ENCODE measurements at places on chromosomes 7 and 10. TPM values are rescaled to one million over a fixed set of nuclear protein-coding genes. Genes with fewer than 3 reads are reported as not detected.

DNA sequence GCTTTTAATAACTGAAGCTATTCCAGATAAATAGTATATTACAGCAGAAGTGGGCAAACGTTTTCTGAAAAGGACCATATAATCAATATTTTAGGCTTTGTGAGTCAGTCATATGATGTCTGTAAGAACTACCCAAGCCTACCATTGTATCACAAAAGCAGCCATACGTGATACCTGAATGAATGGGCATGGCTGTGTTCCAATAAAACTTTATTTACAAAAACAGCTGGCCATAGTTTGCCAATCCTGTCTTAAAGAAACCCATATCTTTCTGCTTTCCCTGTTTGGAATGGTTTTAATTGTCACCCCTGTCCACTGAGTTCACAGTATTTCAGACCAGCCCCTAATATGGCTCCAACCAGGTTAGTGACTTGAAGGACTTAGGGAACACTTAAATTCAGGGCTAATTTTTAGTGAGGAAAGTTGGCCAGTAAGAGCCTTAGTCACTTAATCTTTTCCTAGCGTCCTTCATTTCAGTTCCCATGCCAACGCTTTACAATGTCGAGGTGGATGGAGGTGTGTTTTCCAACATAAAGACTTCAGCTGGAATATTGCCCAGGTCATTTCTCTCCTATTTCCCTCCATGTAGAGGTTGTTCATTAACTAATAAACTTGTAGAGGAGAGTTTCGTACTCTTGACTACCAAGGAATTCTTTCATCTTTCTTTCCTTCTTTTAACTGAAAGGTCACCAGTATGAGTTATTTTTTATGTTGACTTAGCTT, 184.5 kb downstream of the TRIL start:
- no peaks in the 10 kb centered on the region for H3K27me3 ChIP-seq
- H3K36me3 ChIP-seq: no peaks in the 10 kb centered on the region
- no peaks in the 10 kb centered on the region for H3K4me1 ChIP-seq
- DNase-seq: no peak
- no peak overlapping the region for H3K4me3 ChIP-seq

DNA sequence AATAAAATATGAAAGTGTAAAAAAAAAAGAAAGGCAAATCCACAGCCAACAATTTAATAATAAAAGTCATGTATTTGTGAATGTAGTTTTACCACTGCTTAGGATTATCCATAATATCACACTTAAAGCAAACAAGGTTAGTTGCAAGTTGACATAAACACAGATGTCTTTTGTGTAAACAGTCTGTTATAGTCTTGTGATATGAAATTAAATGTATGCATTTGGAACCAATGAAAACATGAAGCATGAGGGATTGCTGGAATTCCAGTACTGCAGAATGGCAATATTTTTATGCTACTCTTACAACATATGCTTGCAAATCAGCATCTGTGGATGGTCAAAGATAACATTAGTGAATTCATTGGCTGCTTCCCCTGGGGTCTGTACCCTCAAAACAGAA, 148.1 kb downstream of the DNAJB9 start:
- H3K27ac ChIP-seq: no peak overlapping the region
- no peak for DNase-seq

DNA sequence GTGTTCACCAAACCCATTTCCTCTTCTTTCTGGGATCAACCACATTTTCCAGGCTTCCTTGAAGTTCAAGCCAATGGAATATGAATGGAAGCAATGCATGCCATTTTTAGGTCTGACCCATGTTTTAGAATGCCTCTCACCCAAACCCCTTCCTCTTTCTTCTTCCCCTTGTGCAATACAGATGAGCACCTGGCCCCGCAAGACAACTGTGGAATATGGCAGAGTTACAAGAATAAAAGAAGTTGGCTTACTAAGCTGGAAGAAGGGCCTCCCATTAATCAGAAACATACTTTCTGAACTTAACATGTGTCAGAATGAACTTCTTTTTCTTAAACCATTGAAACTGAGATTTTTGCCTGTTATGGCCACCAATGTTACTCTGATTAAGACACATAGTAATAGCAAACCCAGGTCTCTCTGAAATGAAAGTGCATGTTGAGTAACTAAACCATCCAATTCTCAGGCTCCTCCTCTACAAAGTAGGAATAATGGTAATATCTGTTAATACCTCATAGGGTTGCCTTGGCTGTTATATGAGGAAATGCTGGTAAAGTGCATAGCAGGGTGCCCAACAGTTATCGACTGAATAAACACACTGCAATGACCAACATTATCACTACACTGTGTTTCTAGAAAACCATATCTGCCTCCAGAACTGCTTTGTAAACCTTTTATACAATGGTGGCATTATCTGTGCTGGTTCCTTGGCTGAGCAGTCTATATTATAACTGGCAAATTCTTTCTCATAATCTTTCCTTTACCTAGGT, 382.2 kb upstream of the NRP1 start:
- peaks cover 5% of the 10 kb centered on the region for H3K4me1 ChIP-seq
- no peak overlapping the region for H3K4me3 ChIP-seq
- no peaks in the 10 kb centered on the region for H3K27me3 ChIP-seq
- no peaks in the 10 kb centered on the region for H3K36me3 ChIP-seq

DNA sequence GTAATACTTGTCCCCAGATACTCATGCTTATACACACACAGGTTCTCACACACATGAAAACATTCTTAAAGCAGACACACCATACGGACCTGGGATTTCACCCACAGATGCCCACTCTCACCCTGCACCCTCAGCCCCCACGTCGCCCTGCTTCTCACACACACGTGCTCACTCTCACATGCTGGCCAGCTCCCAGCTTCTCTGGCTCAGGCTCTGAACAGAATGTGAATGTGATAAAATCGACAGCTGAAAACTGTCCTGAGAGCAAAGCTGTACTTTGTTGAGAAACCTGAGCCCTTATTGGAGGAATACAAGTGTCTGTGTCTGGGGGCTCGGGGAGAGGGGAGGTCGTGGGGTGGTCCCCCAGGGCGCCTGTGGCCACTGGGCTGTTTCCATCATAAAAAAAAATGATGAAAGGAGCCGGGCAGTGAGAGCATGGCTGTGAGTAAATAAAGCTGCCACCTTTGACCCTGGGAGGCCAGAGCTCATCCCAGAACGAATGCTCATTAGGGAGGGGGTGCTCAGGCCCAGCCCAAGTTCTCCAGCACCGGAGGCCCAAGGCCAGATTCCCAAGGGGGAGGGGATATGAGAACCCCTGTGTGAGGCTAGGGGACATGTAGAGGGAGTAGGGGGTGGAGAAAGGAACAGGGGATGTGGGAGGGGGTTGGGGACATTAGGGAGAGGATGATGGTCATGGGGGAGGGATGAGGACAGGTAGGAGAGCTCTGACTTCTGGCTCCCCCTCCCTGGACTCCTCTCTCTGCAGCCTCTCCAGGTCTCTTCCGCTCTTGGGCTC, 18.1 kb upstream of the TLX1 start:
- no peaks in the 10 kb centered on the region for H3K4me1 ChIP-seq
- H3K4me3 ChIP-seq: no peak overlapping the region
- H3K27me3 ChIP-seq: peaks cover 89% of the 10 kb centered on the region
- no peaks in the 10 kb centered on the region for H3K36me3 ChIP-seq
- H3K27ac ChIP-seq: no peak overlapping the region

- H3K27ac ChIP-seq: no peak overlapping the region
- peaks cover 28% of the 10 kb centered on the region for H3K4me1 ChIP-seq
- no peak for DNase-seq
- H3K4me3 ChIP-seq: no peak overlapping the region
These were observed 25.8 kb downstream of the TMEM120A start for GRCh38 chr7:75968561-75969001.

- peaks cover 44% of the 10 kb centered on the region for H3K27me3 ChIP-seq
- peak; percentile 41 for DNase-seq
- H3K36me3 ChIP-seq: no peaks in the 10 kb centered on the region
- no peak overlapping the region for H3K4me3 ChIP-seq
- peaks cover 42% of the 10 kb centered on the region for H3K4me1 ChIP-seq
These were observed 3.5 kb downstream of the VIPR2 start for GRCh38 chr7:159141167-159141566.

DNA sequence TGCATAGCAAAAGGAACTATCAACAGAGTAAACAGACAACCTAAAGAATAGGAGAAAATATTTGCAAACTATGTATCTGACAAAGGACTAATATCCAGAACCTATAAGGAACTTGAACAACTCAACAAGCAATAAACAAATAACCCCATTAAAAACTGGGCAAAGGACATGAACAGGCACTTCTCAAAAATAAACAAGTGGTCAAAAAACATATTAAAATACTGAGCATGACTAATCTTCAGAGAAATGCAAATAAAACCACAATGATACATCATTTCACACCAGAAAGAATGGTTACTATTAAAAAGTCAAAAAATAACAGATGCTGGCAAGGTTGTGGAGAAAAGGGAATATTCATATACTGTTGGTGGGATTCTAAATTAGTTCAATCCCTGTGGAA, 17.1 kb downstream of the MAGI2 start:
- no peak overlapping the region for H3K27ac ChIP-seq
- H3K4me1 ChIP-seq: no peaks in the 10 kb centered on the region
- no peaks in the 10 kb centered on the region for H3K36me3 ChIP-seq
- no peak for DNase-seq

DNA sequence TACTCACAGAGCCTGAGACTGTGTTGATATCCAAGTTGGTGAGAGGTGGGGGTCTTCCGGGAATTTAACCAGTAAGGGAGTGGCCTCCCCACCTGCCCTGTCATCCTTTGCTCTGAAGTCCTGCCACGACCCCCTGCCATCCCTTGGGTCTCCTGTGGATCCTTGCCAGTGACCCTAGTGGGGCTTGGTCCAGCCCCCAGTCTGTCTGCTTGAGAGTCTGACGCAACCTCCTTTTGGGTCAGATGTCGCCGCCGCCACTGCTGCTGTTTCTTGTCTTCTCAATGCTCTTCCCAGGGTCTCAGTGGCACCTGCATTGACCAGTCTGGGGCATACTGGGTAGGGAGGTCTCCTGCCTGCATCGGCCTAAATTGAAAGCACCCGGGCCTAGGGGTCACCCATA, 28.8 kb downstream of the PAX2 start:
- H3K27me3 ChIP-seq: peaks cover 90% of the 10 kb centered on the region
- no peaks in the 10 kb centered on the region for H3K36me3 ChIP-seq
- H3K4me1 ChIP-seq: no peaks in the 10 kb centered on the region

- DNase-seq: no peak
- H3K4me3 ChIP-seq: no peak overlapping the region
- H3K27ac ChIP-seq: no peak overlapping the region
These were observed 78.0 kb downstream of the UBE2H start for GRCh38 chr7:129874722-129875121.

- no peak overlapping the region for H3K4me3 ChIP-seq
- DNase-seq: peak; percentile 71
- H3K27me3 ChIP-seq: no peaks in the 10 kb centered on the region
- no peaks in the 10 kb centered on the region for H3K36me3 ChIP-seq
- H3K27ac ChIP-seq: no peak overlapping the region
These were observed 172.0 kb downstream of the ZEB1 start for GRCh38 chr10:31490858-31491504.

DNA sequence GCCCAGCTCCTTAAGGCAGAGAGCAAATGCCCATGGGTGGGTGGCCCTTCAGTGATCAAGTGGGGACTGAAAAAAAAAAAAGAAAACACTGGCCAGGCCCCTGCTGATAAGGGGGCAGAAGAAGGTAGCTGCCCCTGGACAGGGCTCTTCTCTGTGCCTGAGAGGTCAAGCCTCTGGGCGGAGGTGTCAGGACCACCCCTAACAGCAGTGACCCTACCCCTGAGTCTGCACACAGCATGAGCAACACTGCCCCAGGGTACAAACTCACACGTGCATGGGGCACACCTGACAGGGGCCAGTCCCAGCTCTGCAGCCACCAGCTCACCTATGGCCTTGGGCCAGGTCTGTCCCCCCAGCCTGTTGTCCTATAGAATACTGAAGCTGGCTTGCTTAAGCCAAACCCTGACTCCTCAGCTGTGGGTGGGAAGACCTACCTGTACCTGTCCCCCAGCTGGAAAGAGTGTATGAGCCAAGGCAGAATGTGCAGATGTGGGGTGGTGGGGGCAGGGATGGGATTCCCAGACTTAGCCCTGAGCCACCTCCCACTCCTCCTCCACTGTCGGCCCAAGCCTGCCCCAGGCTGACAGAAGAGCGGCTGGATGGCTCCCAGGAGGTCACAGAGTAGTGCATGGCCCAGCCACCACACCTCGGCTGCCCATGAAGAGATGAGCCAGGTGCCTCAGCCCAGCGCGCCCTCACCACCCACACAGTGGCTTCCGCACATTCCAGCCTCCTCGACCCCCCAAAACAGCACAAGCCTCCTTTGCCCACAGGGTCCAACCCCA, 23.7 kb downstream of the KCNH2 start:
- H3K4me3 ChIP-seq: no peak overlapping the region
- no peaks in the 10 kb centered on the region for H3K36me3 ChIP-seq
- no peak for DNase-seq
- H3K27me3 ChIP-seq: no peaks in the 10 kb centered on the region
- no peak overlapping the region for H3K27ac ChIP-seq

- peaks cover 4% of the 10 kb centered on the region for H3K27me3 ChIP-seq
- H3K27ac ChIP-seq: no peak overlapping the region
- peaks cover 6% of the 10 kb centered on the region for H3K4me1 ChIP-seq
- H3K36me3 ChIP-seq: no peaks in the 10 kb centered on the region
- no peak overlapping the region for H3K4me3 ChIP-seq
These were observed 7.8 kb downstream of the TES start for GRCh38 chr7:116218051-116218645.

The MLXIPL gene
- total RNA-seq: 0.87 TPM

The ITIH2 gene
- not detected for total RNA-seq

The NPSR1 gene
- total RNA-seq: not detected

The OGDHL gene
- total RNA-seq: 0.56 TPM
